ENCODE measurements at places on chromosomes 1 and 21.
A peak's percentile ranks its signal among the peaks of the same experiment; 100 is the strongest.

- DNase-seq: peak; percentile 31
Observed at GRCh38 chr1:94621395-94621794, 79.8 kb upstream of the F3 start.

GRCh38 chr1:54228638-54229079 lies 28.7 kb downstream of the MRPL37 start:
- DNase-seq: no peak

- DNase-seq: no peak
Observed at GRCh38 chr1:33966346-33967141, 102.7 kb downstream of the HMGB4 start.

DNA sequence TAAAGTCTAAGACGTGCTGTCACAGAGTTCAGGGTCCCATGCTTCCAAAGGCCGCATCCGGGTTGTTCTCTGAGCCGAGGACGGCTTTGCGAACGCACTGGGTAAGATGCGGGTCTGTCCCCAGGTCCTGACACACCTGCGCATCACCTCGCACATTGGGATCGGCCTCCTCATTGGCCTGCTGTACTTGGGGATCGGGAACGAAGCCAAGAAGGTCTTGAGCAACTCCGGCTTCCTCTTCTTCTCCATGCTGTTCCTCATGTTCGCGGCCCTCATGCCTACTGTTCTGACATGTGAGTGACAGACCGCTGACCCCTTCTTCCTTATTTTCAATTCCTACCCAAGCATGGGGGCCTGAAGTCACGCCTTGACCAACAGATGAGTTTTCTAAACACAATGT lies 25.3 kb downstream of the TFF3 start:
- DNase-seq: no peak

All from HAP-1 (cell line).